Stimulated activated CD8-positive, alpha-beta memory T cell treated with anti-CD3 and anti-CD28 coated beads, Interleukin-4, amount 100 ng/mL, for 1 hour (primary cell): ENCODE measurements at places on chromosomes 6 and 20.

DNA sequence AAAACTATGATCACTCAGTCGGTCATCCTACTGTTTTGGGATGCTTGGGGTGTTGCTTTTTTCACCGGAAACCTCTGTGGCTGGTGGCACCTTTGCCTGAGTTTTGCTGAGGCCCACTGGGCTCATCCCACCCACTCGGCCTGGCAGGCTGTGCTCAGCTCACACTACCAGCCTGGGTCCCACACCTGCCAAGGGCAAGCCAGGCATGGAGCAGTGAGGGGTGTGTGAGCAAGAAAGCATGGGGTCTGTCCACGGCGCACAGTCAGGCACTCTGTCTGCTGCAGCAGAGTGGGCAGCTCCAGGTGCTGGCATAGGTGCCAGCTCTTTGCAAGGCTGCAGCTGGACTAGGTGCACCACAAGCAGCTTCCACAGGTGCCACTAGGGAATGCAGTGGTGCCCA lies 91.7 kb downstream of the TBXT start:
- DNase-seq, result no peak

DNA sequence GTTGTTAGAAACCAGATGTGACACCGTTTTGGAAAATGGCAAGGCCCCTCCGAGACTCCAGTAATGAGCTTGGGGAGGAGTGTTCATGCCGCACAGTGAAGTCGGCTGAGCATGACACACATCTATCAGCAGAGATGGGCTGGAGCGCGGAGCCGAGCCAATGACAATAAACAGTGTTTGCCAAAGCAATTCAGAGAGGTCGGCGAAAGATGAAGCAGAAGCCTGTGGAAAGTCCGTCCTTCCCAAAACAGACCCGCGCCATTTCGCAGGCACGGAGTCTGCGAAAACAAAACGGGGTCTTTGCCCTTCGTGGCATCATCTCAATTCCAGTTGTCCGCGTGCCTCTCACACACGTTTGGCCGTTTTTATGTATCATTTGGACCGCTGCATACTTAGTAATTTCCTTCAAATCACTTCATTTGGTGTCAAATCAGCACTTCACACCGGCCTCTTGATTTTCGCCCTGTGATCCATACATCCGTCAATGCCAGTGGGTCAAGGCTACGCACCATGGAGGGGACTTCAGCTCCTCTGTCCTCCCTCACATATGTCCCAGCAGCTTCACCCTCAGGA lies 71.3 kb downstream of the SULF2 start:
- DNase-seq, result no peak

- DNase-seq, result no peak
These were observed 246.7 kb downstream of the ALDH8A1 start for GRCh38 chr6:134703206-134703605.

- no peak for DNase-seq
These were observed 318.0 kb downstream of the DOK5 start for GRCh38 chr20:54793291-54793992.

DNA sequence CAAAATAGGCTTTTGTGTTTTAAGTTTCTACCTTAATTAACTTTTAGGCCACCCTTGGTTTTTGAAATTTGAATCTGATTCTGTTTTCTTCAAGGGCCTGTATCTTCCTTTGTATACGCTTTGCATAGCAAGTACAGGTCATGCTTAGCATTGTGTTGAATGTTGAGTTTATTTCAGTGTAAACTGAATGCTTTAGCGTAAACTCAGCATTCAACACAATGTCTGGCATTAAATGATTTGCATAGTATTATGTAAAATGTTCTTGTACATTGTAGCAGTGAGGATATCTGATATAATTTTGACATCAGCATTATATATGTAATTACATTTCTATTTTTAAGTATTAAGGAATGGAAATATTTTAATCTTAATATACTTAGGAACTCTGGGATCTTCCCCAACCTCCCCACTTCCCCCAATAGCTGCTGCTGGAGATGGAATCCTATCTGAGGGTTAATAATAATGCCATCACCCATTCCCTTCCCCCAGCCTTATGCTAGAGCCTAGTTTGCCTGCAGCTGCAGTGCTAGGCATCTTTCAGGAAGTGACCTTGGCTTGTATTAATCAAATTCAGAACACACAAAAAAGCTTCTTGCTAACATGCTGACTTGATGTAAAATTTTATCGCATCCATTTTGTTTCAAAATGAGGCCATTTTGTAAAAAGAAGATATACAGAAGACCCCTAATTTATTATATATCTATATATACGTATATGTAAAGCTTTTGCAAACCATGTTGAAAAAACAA lies 73.1 kb downstream of the NCOA3 start:
- DNase-seq, result no peak

- no peak for DNase-seq
These were observed 20.5 kb downstream of the PTK7 start for GRCh38 chr6:43096451-43097097.

GRCh38 chr6:141677598-141678211 lies 455.0 kb upstream of the GJE1 start:
- no peak for DNase-seq

DNA sequence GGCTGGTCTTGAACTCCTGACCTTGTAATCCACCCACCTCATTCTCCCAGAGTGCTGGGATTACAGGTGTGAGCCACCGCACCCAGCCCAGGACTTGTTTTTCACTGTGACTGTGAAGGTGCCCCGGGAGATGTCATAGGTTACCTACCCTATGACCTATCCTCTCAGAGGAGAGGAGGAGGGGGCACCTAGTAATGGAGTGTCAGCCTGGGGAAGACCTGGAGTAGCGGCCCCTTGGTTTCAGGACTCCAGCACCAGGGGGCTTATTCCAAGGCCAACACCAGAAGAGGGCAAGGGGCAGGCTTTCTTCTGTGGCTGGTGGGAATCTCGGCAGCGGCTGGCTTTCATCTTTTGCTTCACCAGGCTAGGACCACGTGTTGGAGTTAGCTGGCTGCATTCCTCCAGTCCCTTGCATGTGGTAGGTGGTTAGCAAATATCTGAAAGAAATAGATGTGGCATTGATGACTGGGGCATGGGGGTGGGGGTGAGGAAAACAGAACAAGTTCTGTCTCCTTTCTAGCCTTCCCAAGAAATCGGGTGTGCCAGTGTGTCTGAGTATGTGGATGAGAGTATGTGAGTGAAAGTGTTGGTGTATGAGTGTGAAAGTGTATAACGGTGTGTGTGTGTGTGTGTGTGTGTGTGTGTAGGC lies 7.9 kb upstream of the ITPR3 start:
- no peak for DNase-seq

DNA sequence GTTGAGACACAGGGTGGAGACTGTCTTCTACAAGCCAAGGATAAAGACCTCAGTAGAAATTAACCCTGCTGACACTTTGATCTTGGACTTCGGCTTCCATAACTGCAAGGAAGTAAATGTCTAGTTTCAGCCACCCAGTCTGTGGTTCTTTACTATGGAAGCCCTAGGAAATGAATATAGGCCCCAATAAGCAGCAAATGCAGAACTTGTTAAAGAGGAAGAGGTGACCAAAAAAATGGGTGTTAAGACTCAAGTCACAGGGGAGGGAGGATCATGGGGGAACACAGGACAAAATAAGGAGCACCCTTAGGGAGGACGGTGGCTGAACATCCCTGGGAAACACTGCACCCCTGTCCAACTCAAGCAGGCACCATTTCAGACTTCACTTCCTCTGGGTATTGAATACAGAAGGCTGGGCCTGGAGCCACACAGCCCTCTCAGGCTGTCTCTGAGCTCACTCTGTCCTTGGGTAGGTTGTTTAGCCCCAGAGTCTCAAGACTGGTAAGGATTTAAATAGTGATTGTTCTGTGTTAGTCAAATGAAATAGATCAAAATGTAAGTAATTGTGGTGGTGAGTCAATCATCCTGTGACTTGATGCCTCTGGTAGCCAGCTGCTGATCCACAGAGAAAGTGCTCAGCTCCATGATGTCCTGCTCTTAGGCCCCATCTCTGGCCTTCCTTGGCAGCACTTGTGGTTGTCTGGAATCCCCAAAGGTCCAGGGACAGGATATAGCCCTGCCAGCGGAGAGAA lies 30.5 kb upstream of the SIRPD start:
- DNase-seq, result no peak
